ENCODE measurements at places on chromosomes 13 and 19.

GRCh38 chr13:57314897-57315520, 148.0 kb downstream of the PRR20E start:
- no peak for DNase-seq

DNA sequence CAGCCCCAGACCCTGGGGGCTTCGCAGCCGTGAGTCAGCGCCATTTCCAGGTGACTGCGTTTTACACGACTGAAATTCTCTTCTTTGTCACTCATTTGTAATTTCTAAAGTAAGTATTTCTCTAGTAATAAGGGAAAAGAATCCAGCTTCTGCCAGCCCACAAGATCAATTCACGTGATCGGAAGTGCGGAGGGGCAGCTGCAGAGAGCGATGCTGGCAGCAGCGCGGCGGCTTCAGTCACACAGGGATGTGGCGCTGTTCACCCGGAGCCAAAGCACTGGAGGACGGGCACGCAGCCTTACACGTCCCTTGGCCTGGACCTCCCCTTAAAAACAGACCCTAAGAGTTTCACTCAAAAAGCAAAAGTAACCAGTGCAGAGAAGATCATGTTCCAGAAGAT, 18.4 kb downstream of the GRTP1 start:
- DNase-seq, result no peak

DNA sequence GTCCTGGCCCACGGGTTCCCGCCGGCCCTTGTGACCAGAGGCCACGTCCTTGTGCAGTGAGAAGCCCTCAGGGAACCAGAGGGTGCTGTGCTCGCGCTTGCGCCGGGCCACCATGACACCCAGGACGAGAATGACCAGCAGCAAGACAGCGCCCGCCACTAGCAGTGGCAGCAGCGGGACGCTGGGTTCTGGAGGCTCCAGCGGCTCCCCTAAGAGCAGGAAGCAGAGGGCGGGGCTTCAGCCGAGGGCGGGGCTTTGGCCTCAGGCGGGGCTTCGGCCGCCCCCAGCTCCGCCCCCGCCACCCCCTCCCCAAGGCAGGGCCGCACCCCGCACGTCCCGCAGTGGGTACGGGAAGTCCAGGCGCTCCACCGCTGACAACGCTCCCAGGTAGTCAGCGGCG, 30.4 kb downstream of the NOTCH3 start:
- no peak for DNase-seq

GRCh38 chr19:7868671-7869452, 5.3 kb downstream of the PRR36 start:
- DNase-seq, result peak; percentile 64

DNA sequence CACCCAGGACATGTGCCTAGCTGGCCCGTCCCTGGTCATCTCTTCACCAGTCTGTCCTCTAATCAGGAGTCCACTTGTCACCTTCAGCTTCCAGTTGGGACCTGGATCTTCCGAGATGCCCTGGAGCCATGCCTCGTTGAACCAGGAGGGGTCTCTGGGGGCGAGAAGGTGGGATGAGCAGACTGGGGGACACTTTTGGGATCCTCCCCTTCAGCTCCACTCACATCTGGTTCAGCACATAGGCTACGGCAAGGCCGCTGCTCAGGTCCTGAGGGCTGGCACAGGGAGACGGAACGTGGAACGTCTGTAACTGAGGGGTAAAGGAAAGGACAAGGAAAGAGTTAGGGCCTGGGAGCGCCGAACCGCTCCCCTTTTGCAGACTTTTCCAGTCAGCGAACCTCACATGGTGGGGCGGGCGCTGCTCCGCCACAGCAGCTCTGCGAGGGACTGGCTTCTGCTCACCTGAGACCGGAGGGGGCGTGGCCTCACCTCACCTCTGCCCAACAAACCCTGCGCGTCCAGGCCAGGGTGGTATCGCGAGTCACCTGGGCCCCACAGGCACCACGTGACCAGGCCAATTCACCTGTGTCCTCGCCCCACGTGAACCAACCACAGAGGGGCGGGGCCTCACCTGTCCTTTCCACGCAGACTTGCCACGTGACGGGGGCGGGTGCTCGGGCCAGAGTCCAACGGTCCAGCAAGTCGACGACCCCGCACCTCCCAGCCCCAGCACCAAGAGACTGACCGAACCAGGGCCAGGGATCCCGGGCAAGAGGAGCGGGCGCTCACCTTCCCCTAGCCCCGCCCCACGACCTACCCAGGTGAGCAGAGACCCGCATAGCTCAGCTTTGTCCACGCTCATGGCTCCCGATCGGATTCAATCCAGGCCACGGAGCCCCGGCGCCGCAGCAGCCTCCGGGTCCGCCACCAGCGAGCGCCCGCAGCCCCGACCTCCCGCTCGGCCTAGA, at the start of gene HOOK2:
HOOK2 (minus strand) TSS at position 965 of the 968 bp plus-strand sequence; CDS start at position 862, 103 bp downstream.
- peak; percentile 52 for DNase-seq

GRCh38 chr19:56125806-56126590, 4.9 kb upstream of the ZNF787 start:
- DNase-seq, result no peak

DNA sequence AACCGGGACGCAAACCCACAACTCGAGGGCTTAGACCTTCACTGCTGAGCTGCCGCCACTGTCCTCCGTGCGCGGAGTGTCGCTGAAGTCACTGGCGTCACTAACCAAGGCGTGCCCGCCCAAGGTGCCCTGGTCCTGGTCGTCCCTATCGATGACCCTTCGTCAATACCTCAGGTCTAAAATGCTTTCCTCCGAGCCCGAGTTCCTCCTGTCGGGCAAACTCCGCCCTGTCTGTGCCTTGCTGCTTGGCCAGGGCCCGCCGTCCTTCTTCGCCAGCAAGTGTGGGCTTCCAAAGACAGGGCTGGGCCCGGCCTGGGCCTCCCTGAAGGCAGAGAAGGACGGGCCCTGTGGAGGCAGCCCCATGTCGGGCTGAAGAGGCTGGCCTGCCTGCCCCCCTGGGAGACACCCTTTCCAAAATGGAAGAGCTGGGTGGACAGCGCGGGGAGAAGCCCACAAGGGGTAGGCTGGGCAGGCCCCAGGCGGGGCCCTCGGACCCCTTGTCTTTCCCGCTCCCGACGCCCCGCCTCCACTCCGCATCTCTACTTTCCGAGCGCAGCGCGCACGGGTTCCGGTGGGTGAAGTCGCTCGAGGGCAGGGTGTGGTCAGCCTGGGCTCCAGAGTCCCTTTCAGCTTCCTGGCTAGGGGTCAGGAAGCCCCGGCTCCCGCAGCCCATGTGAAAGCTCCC, 13.4 kb downstream of the RB1 start:
- no peak for DNase-seq

GRCh38 chr19:1814833-1815604, 2.9 kb upstream of the ATP8B3 start:
- no peak for DNase-seq

DNA sequence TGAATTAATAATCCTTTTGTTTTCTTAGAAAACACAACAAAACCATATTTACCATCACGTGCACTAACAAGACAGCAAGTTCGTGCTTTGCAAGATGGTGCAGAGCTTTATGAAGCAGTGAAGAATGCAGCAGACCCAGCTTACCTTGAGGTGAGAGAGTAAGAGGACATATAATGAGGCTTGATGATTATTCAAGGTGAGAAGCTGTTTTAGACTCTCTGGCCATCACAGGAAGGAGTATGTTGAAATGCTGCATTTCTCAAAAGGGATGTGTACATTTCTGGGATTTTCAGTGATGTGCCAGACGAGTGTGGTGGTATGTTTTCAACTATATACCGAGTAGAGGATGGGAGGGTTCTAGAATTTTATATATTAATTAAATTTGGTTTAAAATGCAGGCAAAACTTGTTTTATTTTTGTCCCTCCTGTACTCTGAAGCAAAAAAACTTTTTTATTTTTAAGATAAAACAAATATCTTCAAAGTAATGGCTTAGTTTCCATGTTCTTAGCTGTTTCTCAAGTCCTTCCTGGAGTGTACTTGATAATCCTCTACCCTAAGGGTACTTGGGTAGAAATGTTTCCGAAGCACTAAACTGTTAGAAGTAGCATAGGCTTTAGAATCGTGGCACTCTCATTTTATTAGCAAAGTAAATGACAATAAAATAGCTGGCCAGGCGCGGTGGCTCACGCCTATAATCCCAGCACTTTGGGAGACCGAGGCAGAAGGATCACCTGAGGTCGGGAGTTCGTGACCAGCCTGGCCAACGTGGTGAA, 51.1 kb downstream of the N4BP2L1 start:
- no peak for DNase-seq

DNA sequence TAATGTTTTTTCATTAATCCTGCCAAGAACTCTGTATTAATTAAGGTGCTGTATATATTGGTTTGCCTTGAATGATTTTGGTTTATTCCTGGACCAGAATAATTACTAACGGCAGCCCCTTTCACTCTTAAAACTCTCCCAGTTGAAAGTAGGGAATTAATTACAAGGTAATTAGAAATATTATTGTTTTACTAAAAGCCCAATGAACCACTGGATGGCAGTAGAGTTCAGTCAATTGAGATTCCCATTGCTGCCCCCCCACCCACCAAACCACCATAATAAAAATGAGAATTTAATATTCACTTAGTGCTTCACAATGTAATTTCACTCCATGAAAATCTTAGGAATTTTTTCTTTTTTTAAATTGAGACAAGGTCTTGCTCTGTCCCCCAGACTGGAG, 13.7 kb downstream of the WBP4 start:
- peak; percentile 46 for DNase-seq

GRCh38 chr13:25943081-25943480, 108.7 kb downstream of the SHISA2 start:
- DNase-seq, result no peak

DNA sequence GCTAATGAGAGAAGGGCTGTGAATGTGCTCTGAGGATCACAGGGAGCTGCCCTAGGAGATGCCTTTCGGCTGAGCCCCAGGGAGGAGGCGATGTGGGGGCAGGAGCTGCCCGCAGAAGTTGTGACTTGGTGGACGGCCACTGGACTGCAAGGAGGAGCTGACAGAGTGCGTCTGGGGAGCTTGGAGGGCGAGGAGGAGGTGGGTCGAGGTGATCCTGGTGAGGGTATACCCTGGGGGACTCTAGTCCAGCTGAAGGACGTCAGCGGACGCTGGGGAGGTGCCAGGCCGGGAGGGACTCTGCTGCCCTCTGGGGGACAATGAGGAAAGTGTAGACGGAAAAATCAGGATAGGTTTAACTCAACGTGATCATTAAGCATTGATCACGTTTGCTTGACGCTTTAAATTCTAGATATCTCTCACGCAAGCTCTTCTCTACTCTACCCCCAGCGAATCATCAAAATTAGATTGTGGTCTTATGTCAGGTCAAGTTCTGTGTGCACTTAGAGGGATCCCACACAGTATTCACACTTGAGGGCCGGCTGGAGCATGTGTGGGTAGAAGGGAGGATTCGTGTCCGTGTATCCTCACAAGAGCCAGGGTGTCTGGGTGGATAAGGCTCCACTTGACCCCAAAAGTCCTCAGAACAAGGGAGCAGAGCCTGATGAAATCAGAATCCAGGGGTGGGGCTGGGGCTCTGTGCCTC, 3.3 kb upstream of the CEACAM7 start:
- no peak for DNase-seq

DNA sequence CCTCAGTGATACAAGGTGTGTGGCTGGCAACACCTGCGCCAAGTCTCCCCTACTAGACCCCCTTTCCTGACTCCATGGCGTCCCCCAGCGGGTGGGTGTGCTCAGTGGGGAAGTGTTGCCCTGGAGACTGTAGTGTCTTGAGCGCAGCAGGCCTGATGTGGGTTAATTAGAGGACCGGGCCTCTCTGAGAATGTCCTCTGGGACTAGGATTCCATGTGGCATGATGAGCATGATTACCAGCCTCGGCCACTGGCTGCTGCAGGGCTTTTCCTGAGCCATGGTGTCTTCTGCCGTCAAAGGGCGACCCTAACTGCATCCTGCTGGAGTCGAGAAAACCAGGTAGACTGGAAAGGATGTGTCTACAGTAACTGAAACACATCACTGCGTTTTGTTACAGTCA, 28.1 kb downstream of the MICOS13 start:
- DNase-seq, result no peak

- no peak for DNase-seq
Observed at GRCh38 chr13:74070513-74070912, 63.7 kb downstream of the KLF12 start.

GRCh38 chr19:51398096-51398704, 7.8 kb upstream of the C19orf84 start:
- DNase-seq, result peak; percentile 54

DNA sequence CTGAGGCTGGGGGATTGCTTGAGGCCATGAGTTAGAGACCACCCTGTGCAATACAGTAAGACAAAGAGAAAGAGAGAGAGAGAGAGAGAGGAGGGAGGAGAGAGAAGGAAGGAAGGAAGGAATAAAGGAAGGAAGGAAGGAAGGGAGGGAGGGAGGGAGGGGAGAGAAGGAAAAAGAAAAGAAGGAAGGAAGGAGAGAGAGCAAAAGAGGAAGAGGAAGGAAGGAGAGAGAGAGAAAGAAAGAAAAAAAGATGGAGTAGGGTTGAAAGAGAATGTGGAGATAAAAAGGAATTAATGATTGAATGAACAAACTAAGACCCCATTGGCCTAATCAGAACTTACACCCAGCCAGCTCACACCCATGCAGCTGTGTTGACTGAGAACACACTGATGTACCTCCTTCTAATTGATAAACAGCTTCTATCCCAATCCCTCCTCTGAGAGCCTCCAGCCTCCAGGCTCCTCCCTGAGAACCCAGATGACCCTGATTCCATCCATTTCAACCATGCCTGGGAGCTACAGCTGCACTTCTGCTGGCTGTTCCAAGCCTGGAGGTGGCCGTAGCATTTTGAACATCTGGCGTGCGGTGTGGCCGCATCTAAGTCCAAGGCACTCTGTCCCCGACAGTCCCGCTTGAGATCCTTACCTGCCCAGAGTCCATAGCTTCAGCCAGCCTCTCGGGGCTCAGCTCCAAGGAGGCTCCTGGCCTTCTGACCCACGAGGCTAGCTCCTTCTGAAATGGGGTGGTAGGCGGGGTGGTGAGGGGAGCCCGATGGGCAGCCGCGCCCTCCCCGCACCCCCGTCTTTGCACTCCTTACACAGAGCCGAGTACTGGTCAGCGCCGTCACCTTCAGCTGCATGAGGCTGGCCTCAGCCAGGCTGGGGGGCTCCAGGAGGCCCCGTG, 1.1 kb downstream of the PRODH2 start:
- no peak for DNase-seq

DNA sequence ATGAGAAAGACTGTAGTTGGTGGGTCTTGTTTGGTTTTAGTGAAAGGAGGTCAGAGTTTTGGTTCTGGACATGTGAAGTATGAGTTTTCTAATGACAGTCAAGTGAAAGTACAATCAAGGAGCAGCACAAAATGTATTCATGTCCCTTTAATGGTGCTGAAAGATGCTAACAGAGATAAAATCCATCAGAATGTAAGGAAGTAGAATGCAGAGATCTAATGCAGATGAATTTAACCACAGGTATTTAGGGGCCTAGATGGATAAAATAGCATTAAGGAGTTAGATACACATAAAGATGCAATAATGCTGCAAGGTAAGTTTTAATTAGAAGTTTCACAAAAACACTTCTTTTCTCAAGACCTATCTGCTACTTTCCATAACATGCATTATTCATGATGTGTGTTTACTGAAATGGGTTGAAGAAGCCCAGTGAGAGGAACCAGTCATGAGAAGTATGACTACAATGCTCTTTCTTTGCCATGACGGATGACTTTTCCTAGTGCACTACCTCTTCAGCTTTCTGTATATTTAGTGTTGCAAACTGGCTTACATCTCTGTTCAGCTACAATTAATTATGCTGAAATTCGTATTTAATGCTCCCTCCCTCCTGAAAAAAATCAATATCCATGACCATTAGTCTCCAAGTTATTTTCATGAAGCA, 222.9 kb upstream of the HTR2A start:
- DNase-seq, result no peak
